Hematopoietic multipotent progenitor cell treated with erythropoietin and hydrocortisone succinate and interleukin-3 and kit ligand, for 15 days (in vitro differentiated cells): ENCODE measurements at places on chromosomes 12 and 14.

GRCh38 chr14:32650030-32650429, 288.6 kb upstream of the NPAS3 start:
- no peak for DNase-seq

- no peak for DNase-seq
Measured at GRCh38 chr12:130227641-130228040, 65.4 kb downstream of the FZD10 start.

GRCh38 chr14:94769391-94770250, at the start of gene GSC:
Gene GSC (minus strand): TSS chr14:94770113. CDS start chr14:94770015, 98 bp downstream.
- DNase-seq, result no peak

DNA sequence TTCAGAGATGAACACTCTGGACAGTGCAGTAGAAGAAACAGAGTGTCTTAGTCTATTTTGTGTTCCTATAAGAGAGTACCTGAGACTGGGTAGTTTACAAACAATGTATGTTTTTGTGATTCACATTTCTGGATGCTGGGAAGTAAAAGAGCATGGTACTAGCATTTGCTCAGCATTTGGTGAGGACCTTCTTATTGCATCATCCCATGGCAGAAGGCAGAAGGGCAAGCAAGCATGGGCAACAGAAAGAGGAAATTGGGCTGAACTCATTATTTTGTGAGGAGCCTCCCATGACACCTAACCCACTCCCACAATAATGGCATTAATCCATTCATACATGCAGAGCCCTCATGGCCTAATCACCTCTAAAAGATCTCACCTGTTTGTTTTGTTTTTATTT, 8.0 kb downstream of the ANKS1B start:
- no peak for DNase-seq

- DNase-seq, result no peak
Measured at GRCh38 chr14:33756833-33757232, 194.0 kb downstream of the EGLN3 start.

DNA sequence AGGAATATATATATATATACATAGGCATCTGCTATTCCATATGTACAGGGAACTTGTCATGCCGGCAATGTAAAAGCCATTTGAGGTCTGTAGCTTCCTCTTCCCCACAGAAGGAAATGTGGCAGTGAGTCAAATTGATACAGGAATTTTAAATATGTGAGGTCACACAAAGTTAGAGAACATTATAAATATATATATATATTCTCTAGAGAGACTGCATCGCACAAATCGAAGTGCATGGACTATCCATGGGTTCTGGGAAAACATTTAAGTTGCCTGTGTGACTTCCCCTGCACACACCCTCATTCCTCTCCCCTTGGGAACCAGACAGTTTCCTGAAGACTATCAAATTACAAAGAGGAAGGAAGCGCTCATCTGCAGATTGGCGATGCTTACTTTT, 100.9 kb upstream of the CCDC91 start:
- no peak for DNase-seq

DNA sequence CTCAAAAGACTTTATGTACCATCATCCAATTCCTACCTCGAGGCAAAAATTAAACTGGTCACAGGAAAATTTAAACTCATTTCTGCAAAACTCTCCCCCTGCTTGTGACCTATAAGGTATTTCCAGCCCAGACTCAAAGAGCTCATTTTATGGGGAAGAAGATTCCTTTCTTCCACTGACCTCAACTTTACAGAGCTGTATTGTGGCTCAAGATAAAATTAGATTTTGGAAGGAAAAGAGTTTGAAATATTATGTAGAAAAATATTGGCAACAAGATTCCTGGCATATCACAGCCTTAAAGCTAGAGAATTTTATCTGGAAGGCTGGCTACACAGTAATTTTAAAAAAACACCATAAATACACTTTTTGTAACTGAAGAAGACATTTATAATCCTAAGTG, 91.7 kb downstream of the STXBP6 start:
- no peak for DNase-seq

- no peak for DNase-seq
Measured at GRCh38 chr14:105087308-105087962, 22.2 kb upstream of the GPR132 start.

GRCh38 chr14:70152704-70153103, 36.0 kb downstream of the SLC8A3 start:
- no peak for DNase-seq

DNA sequence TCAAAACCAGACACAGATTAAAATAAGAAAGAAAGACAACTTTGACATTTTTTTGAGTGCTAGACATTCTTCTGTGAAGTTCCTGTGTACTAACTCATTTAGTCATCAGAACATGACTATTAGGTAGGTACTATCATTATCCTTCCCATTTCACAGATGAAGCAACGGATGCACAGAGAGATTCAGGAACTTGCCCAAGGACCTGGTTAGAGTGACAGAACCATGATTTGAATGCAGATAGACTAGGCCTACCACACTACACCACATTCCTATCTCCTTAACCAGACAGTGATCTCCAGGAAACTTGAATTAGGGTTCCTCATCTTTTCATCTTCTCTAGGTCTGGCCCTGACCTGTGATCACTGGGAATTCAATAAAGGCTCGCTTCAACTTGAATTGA, 54.4 kb upstream of the MED13L start:
- DNase-seq, result no peak

GRCh38 chr14:66717561-66718140, 209.7 kb downstream of the GPHN start:
- DNase-seq, result no peak

DNA sequence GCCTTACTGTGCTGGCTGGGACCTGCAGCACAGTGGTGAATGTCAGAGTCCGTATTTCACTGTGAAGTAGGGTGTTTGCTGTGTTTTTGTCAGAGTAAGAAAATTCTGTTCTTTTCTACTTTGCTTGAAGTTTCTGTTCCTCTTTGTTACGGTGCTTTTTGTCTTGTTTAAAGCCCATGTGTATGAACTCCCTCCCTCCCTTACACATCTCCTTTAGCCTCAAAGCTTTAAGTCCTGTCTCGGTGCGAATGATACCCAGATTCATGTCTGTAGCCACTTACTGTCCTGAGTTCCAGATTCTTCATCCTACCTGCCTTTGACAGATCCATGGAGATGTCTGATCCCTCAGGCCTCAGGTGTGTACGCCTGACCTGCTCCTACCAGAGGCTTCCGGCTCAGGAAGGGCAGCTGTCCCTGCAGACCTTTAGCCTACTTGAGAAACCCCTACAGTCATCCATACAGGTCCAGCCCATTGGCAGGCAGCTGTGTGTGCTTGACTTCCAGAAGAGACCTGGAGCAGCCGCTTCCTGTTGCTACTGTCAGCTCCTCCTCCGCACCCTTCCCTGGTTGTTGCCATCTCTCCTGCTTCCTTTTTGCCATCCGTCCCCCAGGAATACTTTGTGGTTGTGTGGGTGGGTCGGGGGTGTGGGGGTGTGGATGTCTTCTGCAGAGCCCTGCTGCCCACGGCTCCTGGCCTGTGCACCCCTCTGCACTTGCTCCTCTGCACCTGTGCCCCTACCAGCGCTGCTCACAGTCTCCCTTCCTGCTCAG, 72.9 kb downstream of the DDX51 start:
- DNase-seq, result no peak

DNA sequence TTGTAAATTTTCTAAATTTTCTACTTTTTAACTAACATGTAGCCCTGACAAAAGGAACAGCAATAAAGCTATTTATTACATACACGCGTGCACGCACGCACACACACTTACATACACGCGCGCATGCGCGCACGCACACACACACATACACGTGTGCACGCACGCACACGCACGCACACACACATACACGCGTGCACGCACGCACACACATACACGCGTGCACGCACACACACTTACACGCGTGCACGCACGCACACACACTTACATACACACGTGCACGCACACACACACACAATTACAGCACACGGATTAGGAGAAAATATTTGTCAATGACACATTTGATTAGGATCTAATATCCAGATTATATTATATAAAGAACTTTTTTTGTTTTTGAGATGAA, 27.9 kb downstream of the DHX37 start:
- DNase-seq, result no peak

- DNase-seq, result no peak
Measured at GRCh38 chr12:48175613-48176416, 7.6 kb upstream of the CCDC184 start.

DNA sequence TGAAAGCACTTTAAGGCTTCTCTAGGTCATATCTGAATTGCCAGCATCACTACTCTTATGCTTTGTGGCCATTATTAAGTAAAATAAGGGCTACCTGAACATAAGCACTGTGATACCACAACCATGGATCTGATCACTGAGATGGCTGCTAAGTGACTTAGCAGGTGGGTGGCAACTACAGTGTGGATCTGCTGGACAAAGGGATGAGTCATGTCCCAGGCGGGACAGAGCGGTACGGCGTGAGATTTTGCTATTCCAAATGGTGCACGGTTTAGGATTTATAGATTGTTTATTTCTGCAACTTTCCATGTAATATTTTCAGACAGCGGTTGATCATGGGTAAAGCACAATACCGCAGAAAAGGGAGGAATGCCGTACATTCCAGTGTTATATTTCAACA, 39.4 kb downstream of the MLXIP start:
- no peak for DNase-seq

DNA sequence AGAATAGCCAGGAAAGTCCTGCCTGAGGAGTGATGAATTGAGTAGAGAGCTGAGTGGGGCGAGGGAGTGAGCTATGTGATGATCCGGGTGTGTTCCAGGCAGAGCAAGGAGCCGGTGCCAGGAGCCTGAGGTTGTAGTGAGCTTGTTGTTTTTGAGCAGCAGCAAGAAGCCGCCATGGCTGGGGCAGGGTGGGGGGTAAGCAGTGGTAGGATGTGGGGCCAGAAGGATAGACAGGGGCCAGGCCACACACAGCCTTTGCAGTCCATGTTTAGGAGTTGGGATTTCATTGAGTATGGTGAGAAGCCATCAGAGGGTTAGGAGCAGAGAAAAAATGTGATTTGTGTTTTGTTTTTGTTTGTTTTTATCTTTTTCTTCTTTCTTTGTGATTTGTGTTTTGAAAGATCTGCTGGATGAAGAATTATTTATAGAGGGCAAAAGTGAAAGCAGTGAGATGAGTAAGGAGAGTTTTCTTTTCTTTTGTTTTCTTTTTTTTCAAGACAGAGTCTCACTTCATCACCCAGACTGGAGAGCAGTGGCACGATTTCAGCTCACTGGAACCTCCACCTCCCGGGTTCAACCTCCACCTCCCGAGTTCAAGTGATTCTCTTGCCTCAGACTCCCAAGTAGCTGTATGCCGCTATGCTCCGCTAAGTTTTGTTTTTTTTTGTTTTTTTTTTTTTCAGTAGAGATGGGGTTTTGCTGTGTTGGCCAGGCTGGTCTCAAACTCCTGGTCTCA, 92.3 kb upstream of the BCAT1 start:
- no peak for DNase-seq

DNA sequence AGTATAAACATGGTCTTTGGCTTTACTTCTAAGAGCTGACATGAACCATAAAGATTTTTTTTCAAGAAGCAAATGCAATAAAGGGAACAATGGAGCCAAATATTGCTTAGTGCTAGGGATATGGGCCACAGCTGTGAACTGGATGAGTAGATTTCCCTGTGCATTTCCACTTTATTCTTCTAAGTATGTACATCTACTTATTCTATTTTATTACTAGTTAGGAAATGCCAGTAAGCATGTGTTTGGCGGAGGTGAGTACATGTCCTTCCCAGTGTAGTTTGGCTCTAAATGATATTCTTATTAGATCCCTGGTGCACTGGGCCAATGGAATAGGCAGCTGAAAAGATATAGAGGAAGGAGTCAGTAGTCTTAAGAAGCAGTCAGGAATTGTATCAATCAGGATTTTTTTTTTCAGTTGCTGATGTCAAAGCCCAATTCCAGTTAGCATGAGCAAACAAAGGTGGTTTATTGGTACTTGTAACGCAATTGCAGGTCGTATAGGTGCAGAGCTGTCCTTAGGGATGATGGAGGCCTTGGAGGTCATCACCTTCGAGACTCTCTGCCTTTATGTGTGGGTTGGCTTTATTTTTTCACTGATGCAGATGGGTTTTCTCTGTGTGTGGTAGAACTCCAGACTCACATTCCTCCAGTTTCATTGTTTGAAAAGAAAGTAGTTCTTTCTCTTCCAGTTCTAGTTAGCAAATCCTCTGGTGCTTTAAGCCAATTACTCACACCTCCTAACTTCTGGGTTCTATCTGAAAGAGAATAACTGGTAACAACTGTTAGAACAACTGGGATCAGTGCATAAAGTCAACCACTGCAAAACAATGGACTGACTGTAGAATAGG, 139.0 kb upstream of the LRIG3 start:
- no peak for DNase-seq

DNA sequence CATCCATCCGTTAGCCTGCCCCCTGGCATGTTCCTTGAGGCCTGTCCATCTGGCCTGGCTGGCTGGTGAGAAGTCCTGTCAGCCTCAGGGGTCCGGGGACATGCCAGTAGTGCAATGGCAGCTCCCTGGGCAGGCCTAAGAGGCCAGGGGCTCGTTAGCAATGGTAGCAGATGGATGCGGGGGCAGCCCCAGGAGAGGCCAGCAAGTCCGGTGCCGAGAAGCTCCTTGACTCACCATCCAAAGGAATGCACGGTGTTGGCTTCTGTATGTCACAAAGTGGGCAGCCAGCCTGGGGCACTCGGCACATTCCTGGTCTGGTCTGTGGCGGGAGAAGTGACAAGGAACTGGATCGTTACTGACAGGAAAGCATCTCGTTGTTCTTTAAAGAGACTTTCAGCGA, 319.9 kb downstream of the CACNA1C start:
- DNase-seq, result no peak

- DNase-seq, result no peak
Measured at GRCh38 chr12:6592087-6592486, 15.1 kb downstream of the CHD4 start.

DNA sequence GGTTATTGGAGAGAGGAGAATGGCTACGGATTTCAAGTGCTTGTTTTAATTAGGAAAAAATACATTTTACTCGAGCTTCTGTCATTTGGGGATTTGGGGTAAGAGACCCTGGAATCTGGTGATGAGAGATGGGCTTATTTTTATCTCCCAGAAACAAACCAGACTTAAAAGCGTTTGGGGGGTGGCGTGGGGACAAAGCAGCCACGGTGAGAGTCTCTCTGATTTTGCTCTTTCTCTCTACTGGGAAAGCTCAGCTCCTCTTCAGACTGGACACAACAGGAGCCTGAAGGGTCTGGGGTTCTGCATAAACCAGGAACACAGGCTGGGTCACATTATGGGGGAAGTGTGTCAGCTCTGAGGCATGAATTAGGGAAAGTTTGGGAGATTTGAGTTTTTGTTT, 3.8 kb downstream of the VSX2 start:
- DNase-seq, result no peak

- DNase-seq, result peak; percentile 15
Measured at GRCh38 chr12:8081251-8081920, 688 bp upstream of the NECAP1 start.

DNA sequence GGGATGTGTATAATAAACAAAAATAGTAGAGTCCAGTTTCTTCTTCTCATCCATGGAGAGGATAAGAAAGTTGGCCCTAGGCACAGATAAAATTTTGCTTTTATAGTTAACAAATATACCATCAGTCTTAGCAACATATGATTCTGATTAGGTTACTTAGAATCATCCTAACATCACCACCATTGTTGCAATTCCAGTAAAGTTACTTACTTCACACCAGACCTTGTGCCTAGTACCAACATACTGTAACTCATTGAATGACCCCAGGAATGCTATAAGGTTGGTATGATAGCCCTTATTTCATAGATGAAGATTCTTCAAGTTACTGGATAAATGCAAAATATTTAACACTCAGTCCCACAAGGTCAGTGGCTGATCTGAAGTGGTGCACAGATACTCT, 183.8 kb upstream of the ATP2B1 start:
- no peak for DNase-seq
